ENCODE measurements at places on chromosomes 1 and 21.

- DNase-seq = no peak
These were observed 186.5 kb downstream of the ROR1 start for GRCh38 chr1:63960326-63960725.

GRCh38 chr1:34178072-34178471, 1.4 kb downstream of the C1orf94 start:
- DNase-seq = no peak

- DNase-seq = no peak
These were observed 33.0 kb downstream of the APP start for GRCh38 chr21:26137379-26138060.

DNA sequence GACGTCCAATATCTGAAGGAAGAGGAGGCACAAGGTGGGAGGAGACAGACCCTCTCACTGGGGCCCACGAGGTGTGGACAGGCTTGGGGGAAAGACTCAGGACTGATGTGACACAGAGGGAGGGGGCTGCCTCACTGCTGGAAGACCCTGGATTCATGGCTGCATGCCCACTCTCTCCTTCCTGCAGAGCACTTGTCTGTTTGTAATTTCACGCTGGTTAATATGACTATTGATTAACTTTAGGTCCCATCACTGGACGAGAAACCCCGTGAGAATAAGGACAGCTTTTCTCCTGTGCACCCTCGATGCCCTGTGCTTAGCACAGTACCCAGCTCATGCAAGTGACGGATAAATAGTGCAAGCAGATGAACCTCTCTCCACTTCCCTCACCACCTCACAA, 35.1 kb downstream of the CACNA1S start:
- no peak for DNase-seq

DNA sequence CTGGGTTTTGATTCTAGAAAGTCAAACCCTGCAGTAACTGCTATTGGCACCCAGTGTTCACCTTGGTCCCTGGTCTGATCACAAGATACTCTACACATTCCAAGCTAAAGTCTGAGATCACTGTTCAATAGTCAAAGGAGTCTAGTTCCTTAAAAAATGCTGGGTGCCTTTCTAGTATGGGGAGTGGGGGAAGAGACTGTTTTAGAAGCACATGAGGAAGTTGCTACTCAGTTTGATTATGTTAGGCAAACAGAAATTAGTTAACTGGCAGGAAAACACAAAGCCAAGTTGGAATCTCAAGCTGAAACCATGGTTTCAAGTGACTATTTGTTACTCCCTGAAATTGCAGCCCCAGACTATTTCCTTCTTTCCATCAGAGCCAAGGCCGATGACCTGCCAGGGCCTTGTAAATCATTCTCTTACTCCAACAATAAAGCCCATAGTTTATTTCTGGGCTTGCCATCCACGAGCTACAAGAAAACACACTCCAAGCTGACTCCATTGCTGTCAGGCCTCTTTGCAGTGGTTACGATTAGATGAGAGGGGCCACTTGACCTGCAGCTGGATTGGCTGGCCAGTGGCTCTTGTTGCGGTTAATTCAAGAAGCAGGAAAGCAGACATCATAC, 21.1 kb upstream of the VTCN1 start:
- DNase-seq = no peak

DNA sequence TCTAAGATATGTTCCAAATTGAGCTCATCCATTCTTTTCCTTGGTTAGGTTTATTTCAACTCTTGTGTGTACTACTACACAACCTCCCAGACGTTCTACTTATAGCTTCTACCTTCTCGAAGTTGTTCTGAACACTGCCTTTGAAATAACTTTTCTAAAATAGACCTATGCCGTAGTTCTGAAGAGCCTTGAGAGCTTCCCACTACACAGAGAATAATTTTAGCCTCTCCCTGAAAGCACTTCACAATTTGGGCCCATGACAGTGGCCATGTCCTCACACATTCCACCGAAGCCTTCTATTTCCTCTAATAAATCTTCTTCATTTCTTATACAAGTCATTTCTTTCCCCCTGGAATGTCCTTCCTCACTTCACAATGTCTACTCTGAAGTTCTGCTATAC, 62.2 kb downstream of the CRB1 start:
- no peak for DNase-seq

- no peak for DNase-seq
These were observed 61.5 kb downstream of the GNG12 start for GRCh38 chr1:67771749-67772148.

GRCh38 chr1:34612091-34612827, 142.6 kb upstream of the GJB5 start:
- no peak for DNase-seq

- no peak for DNase-seq
These were observed 77.5 kb downstream of the LPGAT1 start for GRCh38 chr1:211752951-211753486.

- DNase-seq = no peak
These were observed 66.9 kb downstream of the MRPL37 start for GRCh38 chr1:54266908-54267307.

DNA sequence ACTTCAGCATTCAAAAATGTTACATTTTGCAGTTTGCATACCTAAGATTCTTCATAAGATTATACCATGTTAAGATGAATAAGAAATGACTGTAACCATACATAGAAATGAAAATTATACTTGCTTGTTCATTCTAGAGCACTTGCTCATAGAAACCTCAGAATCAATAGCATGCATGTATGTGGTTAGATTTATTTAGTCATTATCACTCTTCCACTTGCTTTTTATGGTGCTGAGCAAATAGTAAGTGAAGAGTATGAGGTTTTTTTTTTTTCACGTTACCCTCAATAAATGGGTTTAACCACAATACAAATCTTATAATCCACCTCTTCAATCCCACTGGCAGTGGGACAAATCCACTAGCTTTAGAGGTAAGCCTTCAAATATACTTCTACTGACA, 84.7 kb downstream of the LRRC53 start:
- DNase-seq = no peak

- DNase-seq = no peak
These were observed at the start of gene HAPLN2 for GRCh38 chr1:156618853-156619581. HAPLN2 (plus strand) TSS chr1:156619415; CDS start chr1:156623491, 4,076 bp downstream.

GRCh38 chr1:226984521-226985238, 44.6 kb downstream of the COQ8A start:
- no peak for DNase-seq

- DNase-seq = no peak
These were observed 62.1 kb downstream of the GLUL start for GRCh38 chr1:182329471-182329870.

- no peak for DNase-seq
These were observed 11.2 kb upstream of the C2CD2 start for GRCh38 chr21:41965045-41965444.

DNA sequence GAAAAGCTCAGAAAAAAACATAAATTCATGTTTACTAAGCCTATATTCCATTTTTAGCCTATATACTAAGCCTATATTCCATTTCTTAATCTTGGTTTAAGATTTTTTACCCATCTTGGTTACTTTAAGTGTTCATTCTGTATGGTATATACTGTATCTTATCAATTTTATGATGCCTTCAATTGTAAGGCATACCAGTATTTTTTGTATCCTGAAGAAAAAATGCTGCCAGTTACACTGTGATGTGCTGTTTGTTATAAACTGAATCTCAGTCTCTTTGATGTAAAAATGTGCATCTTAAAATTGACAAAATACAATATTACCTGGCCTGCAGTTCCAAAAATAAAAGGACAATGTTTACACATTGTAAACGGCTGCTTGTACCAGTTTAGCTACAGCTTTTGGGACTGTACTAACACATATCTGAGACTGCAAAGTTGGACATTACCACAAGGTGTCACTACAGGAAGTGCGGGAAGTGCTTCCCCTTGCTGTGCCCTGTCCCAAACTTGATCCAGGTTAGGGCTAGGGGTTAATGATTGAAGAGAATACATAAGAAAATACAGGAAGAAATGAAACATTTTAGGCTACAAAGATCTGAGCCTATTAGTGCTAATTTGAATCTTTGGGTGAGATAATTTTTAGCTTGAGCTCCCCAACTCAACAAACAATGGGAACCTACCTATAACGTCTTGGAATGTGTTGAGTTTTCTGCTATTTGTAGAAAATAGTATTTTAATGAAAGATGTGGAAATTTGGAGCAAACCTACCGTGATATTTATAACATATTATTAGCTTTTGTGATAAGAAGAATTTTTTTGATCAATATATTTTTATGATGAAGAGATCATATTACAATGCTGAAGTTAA, 108.9 kb downstream of the LBR start:
- DNase-seq = peak; percentile 42

GRCh38 chr1:110515041-110515440, 3.9 kb downstream of the KCNA10 start:
- no peak for DNase-seq

DNA sequence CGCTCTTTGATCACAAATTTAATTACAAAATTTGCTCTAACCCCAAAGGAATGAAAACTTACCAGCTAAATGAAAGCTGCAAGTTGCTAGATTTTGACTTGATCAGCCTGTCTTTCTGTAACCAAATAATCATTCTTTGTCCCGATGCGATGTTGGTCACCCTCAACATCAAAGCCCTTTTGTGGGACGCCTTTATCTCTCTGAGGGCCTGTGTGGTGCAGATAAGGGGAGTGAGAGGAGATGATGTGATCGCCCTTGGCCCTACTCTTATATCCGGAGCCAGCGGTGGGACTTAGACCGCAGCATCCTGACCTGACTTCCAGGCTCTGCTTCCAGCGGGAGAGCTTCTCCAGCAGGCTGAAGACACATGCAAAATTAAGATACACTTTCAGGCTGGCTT, 19.3 kb upstream of the UMODL1 start:
- DNase-seq = no peak
